Right renal cortex interstitium (tissue), 3 donors: ENCODE measurements at places on chromosomes 16 and 17. TPM values are rescaled to one million over a fixed set of nuclear protein-coding genes. Genes with fewer than 3 reads are reported as not detected.

Gene CWC25
- polyA plus RNA-seq = 26.3 TPM

DNA sequence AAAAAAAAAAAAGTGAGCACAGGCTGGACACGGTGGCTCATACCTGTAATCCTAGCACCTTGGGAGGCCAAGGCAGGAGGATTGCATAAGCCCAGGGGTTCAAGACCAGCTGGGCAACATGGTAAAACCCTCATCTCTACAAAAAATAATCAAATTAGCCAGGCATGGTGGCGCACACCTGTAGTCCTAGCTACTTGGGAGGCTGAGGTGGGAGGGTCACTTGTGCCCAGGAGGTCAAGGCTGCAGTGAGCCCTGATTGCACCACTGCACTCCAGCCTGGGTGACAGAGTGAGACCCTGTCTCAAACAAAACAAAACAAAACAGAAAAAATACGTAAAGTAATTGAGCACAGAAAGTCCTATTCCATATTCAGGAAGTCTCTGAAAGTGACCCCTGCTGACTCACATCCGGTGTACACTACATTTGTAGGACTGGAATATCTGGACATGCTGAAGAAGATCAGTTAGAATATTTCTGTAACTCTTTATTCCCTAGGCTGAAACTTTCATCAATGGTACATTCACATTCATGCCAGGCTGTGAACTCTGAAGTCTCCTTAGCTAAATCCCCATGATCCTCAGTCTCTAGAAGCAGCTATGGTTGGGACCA is 66.0 kb upstream of the HAS3 start:
- no peak for DNase-seq

DNA sequence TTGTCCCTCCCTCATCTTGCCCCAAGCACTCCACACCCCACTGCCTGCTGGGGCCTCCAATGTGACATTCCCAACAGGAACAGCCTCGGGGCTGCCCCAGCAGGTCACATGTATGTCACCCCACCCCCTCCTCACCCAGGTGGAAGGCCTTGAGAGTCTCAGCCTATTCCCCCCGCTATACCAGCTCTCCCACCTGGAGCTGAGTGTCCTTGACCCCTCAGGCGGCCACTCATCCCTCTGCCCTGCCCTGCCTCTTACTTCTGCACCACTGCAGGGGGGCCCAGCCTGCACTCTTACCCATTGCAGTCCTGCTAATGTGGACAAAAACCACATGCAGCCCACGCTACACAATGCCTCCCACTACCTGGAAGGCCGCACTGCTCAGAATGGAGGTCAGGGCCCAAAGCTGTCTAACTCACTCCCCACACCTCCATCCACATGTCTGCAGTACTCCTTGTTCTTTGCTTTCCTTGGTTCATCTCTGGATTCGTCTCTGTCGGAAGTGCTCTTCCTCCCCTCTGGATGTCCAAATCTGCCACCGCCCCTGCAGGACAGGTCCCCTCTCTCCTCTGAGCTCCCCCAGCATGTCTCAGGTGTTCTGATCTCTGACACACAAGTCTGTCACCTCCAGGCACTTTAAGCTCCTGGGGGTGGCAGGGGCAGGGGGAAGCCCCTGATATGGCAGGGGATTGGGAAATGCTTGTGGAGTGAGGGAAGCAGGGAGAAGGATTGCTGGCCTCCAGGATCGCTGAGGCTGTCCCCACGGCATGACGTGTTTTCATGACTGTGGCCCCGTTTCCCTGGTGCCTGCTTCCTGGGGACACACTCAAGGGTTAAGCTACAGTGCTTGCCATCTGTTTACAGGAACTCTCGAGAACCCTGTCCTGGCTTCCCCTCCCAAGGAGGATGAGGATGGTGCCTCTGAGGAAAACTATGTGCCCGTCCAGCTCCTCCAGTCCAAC is 20.8 kb downstream of the TRPV2 start:
- no peak for DNase-seq

DNA sequence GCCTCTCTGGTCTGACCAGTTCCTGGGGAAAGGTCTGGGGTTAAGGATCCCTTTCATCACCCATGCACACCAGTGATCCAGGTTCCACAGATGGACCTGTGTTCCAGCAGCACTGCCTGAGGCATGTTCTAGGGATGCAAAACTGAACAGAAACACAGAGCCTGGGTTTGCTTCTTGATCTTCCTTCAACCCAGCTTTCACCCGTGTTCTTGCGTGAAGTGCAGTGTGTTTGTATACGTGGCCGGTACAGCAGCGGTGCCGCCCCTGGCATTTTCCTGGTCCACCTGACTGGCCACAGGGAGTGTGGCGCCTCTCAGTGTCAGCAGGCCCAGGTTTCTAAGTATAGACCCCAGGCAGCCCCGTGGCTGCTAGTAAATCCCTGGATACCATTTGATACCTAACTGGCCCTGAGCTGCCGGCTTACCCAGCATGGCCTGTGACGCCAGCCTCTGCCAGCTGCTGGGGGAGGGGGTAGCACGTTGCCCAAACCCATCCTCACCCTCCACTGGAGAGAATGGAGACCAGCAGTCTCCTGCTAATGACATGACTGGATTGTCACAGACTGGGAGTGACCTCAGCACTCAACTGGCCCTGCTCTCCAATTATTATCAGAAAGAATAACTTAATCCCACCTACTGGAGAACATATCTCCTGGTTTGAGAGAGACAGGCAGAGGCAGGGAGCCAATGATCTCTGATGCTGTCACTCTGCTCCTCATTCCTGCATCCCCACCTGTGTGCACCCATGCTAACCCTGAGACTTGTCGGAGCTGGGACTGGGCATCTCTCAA is 59.2 kb upstream of the LGALS9 start:
- no peak for DNase-seq

DNA sequence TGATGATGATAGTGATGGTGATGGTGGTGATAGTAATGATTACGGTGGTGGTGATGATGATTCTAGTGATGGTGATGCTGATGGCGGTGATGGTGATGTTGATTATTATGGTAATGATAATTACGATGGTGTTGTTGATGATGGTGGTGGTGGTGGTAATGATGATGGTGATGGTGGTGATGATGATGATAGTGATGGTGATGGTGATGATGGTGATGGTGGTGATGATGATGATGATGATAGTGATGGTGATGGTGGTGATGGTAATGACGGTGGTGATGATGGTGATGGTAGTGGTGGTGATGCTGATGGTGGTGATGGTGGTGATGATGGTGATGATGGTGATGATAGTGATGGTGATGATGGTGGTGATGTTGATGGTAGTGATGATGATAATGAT is 370.0 kb downstream of the CDH13 start:
- DNase-seq = no peak

Gene HEATR9
- not detected for polyA plus RNA-seq

- DNase-seq = no peak
Observed at GRCh38 chr17:57388131-57388725, 131.9 kb downstream of the MSI2 start.

DNA sequence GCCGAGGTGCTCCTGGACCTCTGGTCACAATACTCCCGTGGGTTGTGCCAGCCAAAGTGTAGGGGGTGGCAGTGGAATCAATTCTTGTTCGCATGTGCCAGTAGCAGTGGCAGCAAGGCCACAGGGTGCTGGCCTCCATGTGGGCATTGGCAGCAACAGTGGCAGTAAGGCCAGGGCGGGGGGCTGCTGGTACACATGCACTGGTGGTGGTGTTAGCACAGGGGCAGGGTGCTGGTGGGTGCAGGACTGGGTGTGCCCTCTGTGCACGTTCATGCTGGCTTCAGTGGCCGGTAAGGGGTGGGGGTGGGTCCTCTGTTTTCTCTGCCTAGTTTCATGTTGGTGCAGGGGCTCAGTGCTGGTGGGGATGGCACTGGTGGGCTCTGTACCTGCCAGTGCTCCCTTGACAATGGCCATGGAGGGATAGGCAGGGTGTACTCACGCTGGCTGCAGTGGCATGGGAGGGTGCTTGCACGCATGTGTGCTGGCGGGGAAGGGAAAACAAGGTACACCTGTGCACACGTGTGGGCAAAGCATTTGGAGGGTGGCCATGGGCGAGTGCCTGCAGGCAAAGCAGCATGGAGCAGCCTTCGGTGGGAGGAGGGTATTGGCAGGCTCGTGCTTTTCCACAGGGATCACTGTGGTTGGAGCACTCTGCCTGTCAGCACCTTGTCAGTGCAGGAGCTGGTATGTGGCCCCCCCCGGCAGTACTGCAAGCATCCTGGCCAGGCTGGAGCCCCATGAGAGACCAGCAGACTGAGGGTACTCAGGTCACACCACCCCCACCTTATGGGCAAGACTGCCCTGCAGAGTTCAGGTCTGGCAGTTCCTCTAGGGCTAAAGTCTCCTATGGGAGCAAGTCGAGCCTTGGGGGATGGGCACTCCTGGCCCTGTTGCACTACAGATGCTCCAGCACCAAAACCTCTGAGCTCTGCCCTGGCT is 35.8 kb downstream of the NF1 start:
- no peak for DNase-seq

Gene NPIPA5
- polyA plus RNA-seq = 0.87 TPM

DNA sequence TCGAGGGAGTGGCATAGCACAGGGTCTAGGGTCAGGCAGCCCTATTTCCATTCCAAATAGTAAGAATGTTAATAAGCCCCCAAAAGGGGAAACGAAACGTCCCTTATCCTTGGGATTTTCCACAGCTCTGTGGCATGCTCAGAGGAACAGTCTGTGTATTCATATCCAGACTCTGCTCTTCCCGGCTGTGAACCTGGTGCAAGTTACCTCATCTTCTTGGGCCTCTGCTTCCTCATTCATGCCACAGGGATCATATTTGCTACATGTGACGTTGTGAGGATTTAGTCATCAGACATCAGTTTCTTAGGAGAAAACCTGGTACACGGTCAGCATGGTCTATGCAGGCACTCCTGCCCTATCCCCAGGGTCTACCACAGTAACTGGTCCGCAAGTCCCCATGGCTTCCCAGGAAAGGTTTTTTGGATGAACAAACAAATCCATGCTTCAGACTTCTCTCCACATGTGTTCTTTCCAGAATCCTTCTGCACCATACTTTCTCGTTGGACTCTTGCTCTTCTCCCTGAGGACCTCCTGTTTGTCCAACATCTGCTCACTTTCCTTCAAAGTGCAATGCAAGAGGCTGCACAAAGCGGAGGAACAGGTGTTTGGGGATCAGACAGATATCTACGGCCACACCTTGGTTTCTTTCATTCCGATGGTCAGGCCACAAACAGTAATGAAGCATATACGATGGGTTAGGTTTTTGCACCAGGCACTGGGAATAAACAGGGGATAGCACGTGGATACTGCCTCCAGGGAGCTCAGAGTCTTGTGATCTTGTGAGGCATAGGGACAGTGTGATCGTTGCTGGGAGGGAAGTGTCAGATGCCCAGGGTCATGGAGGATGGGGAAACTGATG is 17.7 kb downstream of the GLP2R start:
- DNase-seq = no peak

DNA sequence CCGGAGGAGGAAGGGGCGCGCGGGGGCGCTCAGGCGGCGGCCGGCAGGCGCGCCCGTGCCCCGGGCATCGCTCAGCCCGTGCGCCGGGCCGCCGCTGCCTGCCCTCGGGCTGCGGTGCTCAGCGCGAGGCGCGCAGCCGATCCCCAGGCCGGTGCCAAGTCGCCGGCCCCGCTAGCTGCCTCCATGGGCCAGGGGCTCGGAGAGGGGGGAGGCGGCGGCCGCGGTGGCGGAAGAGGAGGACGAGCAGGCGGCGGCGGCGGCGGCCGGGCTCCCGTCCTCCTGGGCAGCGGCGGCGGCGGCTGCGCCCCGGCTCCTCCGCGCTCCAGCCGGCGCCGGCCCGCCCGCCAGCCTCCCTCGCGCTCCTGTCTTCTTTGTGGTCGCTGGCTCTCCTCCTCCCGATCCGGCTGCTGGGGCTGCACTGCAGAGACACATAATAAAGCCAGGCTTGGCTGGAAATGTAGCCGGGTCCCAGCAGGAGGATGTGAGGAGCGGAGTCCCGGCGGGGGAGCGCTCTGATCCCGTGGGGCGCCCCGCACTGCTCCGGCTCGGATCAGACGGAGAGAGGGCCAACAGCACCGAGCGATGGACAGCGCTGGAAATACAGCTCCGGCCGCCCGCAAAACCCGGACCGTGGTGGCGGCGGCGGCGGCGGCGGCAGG is 889 bp upstream of the ZNF423 start:
- no peak for DNase-seq

DNA sequence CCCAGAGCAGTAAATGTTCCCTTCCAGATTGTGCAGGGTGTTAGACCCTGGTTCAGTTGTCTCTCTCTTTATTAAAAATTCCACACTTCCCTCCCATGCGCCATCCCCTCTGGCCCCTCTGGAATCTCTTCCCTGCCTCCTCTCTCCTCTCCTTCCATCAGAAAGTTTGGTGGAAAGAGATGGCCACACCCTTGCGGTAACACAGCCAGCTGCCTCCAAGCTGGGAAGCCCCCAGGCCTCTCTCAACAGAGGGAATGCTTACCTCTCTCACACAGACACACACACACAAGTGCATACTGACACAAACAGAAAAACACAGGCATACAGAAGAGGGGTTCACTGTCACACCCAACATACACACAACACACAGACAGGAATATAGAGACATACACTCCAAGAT is 220.5 kb downstream of the C16orf78 start:
- no peak for DNase-seq

DNA sequence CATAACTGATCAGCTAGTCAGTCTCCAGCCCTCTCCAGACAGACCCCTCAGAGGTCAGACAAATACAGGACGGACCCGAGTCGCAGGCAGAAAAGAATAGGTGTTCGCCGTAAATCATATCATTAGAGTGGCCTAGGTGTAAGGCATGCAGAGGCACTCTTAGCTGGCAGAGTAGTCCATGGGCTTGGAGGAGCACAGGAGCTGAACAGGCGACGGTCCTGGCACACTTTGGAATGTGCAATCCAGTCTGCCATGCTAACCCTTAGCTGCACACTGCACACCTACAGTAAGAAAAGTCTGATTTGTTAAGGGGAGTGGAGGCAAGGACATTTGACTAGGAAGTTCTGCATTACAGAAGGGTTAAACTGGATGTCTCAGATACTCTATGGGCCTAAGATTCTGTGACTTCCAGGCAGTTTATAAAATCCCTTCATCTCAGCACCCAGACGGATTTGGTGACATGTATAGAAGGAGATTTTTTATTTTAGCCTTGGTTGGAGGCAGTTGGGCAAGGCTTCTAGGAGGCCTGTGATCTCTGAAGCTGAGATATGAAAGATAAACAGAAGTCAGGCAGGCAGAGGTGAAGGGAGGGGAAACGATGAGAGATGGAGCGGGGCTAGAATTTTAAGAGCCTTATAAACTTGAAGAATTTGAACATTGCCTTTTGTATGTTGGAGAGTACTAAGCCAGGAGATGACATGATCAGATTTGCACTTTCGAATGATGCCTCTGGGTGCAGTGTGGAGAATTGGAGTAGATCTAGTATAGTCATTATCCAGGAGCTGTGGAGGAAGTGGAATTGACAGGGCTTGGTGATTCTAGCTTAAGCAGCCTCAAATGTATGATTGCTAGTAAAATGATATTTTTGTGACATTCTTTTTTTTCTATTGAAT is 34.6 kb upstream of the SLC5A11 start:
- DNase-seq = no peak

Gene CFAP52
- 2.7 TPM for polyA plus RNA-seq

GRCh38 chr16:21647562-21648164 is 4.7 kb downstream of the IGSF6 start:
- no peak for DNase-seq

GRCh38 chr16:20315764-20316163 is 11.5 kb downstream of the GP2 start:
- DNase-seq = no peak
